SK-MEL-5 (cell line): ENCODE measurements at places on chromosomes 16 and 17.

DNA sequence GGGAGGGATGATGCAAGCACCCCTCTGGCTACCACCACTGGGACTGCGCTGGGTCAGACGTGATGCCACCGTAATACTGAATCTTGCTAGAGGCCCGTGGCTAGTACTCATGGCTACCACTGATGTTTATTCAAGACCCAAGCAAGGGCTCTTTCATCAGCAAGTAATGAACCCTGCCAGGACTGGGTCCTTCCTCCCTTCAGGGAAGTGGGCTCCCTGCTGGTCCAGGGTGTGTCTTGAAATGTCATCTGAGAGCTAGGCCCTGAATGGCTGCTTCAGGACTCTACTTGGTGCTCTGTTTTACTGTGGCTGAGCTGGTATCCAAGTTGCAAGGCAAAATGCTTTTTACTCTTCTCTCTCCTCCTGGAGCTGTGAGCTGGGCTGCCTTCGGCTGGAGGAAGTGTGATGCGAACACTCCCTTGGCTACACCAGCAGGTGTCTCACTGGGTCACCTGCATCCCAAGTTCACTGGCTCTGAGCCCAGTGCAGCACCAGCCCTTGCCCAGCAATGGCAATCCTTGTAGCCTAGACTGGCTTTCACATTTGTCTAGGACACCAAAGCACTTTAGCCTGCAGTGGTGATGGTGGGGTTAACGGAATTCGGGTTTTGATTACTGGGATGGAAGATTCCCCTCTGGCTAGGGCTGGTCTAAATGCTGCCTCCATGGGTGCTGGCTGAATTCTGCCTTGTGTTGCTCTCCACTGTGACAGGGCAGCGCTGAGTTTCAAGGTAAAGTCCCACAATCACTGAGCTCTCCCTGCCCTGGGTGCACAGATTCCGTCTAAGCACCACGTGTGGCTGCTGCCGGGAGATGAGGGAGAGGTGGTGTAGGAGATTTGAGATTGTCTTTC lies 98.6 kb downstream of the USP22 start:
- DNase-seq = peak; percentile 42

- peak; percentile 39 for DNase-seq
These were observed 115.1 kb downstream of the MRTFB start for GRCh38 chr16:14186007-14186794.

DNA sequence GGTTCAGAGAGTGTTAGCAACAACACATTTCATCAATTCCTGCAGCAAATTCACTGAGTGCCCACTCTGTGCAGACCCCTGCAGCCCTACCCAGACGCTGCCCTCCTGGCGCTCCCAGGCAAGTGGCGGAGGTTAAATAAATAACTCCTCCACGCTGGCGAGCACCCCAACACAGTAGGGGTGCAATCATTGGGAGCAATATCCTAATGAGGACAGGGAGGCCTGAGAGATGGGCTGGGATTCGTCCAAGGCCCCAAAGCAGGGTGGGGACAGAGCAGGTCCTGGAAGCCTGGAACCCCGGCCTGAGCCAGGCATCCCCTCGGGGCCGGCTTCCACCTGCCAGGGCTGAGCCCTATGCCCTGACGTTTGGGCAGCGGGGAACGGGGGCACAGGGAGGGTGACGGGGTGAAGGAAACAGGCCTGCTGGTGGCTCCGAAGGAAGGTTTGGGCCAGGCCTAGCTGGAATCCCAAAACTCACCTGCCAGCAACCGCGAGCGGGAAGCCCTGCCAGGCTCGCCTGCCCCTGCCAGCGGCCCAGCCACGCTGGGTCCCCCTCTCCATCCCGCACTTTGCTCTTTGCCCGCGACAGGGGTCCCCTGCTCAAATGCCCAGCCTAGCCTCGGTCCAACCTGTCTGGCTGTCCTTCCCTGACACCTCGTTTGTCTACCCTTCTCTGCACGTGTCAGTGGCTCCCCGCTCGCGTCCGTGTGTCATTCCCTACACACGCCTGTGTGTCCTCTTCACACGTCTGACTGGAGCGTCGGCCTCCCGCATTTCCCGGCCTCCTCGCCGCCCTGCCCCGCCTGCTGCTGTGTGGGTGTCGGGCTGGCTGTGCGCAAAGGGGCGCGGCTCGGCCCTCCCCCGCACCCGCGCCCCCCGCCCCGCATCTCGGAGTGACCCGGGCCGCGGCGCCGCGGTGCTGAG lies 721 bp upstream of the BEAN1 start:
- no peak for DNase-seq

DNA sequence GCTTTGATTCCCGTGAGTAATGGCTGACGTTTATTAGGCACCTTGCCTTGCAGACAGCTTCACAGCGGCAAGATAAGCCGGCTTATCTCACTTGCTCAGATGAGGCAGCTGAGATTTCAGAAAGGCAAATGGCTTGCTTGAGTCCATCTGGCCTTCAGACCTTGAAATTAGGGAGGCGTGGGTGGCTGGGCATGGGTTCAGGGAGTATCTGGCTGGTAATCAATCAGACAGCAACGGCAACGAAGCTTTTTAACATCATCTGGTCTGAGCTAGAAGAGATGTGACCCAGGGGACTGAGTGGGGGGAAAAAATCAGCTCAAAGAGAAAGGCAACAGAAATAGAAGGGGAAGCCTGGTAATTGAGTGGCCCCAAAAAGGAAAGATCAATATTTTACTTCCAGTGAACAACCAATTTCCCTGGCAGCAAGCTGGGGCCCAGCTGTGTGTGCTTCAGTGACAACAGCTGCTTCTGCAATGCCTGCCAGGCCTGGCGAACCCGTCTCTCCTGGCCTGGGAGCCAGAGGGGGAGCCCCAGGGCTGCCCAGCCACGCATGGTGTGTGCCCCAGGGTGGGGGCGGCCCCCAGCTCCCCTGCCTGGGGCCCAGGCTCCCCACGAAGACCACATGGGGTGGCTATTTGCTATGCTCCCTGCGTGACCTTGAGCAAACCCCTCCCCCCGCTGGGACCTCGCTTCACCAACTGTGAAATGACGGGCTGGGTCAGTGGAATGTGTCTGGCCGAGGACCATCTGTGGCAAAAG lies 34.0 kb downstream of the RAB11FIP4 start:
- no peak for DNase-seq

DNA sequence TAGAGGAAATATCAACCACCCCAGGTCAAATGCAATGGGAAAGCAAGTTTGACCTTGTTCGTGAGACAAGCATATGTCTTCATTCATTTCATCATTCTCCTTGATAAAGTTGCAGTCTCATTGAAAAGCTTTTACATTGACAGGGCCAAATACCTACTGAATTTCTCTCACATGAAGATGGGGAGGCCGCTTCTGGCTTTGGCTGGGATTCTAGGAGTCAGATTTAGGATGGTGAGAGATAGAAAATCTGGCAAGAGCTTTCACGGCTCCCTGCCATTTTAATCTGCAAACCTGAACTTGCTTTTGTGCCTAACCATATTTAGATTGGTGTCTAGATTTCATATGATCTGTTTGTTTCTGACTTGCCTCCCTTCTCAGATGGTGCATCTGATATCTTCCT lies 88.0 kb downstream of the TMEM100 start:
- DNase-seq = no peak

GRCh38 chr17:76740329-76741118 lies 2.6 kb downstream of the MFSD11 start:
- no peak for DNase-seq

DNA sequence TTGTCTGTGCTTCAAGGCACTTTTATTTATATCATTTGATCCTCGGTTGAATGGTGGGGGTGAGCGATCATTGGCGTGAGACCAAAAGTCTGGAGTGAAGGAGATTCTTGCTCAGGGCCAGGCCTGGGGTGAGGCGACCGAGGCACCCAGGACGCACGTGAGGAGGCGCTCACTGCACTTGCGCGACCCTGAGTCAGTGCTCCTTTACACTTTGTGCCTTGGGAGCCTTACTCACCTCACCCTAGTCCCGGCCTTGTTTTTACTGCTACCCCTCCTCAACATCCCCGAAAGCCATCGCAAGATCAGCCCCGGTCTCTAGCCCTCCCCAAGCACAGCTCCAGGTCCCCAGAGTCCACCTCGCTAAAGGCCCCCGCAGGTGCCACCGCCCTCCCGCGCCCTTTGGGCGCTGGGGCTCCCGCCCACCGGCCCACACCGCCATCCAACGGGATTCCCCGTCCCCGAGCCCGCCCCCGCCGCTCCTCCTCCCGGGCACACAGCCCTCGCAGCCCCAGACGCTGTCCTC lies 496 bp downstream of the EZH1 start:
- DNase-seq = no peak

DNA sequence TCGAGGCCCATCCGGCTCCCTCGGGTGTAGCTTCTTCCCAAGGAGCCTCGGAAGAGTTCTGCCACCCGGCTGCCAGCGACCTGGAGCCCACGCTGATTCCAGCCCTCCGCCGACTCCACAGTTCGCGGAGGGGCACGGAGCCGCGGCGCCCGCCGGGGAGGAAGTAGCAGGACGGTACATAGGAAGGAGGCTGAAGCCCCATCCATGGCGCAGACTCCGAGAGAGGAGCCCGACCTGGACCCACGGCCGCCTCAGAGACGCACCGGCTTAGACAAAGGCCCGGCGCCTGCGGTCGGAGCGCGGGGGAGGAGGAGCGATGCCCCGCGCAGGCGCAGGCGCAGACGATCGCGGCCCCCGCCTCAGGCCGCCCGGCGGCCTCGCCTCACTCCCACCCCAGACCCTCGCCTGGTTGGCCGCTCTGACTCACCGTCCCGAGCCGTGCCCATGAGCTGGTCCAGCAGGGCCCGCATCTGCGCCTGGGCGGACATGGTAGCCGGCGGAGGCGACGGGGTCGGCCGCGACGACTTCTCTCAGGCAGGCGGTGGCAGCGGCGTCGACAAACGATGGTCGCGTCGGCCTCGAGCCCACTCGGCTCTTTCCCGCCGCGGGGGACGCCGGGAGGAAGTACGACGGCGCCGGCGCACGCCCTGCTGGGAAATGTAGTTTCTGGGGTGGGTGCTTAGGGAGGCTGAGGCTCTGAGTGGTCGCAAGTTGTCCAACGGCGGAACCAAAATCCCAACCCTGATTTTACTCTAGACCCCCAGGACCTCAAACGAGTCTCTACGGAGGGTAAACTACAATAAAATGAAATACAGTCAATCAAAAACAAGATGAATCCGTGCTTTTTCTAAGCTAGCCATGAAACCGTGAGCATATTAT lies at the start of gene LUC7L:
LUC7L (minus strand) TSS at position 598 of the 879 bp plus-strand sequence; CDS start at position 488, 110 bp downstream.
- peak; percentile 88 for DNase-seq

DNA sequence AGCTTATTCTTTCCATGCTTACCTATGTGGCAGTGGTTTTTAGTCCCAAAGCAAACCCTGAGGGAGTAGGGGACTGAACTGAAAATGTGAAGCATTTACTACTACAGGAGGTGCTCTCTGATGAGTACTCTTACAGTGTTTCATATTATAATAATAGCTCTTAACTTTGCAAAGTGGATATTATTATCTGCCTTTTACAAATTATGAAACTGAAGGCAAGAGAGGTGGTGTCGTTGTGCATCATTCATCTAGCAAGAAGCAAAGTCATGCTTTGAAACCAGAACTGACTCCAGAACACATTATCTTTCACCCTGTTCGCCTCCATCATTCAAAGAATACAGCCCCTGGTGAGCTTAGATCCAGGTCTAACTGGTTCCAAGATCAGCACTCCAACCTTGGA lies 8.2 kb upstream of the KCNH6 start:
- no peak for DNase-seq

- no peak for DNase-seq
These were observed 21.0 kb upstream of the CIITA start for GRCh38 chr16:10856042-10856441.

DNA sequence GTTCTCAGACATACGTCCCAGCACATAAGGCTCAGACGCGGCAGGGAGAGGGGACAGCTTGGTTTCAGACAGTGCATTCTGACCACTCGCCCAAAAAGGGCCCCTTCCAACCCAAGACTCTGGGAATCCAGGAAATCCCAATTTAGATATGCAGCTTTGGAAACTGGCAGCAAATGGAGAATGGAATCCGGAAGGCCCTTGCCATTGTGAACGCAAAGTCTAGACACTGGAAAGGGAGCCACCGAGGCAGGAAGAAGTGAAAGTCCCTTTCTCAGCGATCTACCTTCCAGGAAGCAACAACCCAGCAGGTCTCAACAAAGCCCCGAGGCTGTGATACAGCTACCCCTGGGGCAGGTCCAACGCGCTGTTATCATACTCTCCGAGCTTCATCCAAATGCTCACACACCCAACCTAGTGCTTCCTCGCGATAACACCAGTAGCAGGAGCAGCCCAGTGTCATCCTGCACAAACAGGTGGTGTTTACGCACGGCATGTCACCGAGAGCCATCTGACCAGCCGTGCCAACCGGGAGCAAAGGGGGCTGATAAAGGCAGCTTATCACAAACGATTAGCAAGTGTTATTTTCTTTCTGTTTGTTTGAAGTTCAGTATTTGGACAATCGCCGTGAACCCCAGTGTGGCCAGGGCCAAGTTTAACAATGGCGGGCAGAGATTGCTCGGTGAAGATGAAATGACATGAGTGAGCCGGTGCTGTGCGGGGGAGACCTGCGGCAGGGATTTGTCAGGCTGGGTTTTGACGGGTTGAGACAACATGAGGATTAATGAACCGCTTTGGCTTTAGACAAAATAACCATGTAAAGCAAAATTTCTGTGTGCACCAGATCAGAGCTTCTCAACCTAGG lies 240.6 kb downstream of the FOXL1 start:
- no peak for DNase-seq

GRCh38 chr16:4328782-4329775 lies 13.2 kb downstream of the GLIS2 start:
- DNase-seq = no peak

DNA sequence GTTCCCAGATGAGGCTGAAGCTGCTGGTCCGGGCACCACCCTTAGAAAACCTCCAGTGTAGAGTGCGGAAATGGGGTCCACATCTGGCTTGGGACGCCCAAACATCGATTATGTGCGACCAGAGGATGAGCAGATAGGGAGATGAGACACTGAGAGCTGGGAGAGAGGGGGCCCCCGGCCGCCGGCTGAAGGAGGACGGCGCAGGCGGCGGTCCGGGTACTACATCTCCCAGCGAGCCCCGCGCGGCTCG lies 182 bp upstream of the SPECC1 start:
- DNase-seq = no peak

DNA sequence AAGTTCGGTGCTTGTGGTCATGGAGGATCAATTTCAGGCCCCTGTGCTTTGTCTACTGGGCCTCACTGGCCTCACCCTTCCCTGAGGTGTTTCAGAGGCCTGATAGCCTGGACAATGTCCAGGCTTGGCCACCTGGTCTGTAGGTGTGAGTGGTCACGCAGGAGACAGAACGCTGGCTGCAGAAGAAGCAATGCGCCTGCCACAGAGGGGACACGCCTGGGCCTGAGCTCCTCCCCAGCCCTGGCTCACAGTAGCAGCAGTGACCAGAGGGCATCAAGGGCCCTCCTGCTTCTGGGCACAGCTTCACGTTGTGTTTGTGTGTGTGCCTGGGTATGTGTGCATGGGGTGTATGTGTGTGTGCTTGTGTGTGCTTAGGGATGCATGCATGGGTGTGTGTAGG lies 1.9 kb upstream of the PITPNM3 start:
- no peak for DNase-seq
